Hematopoietic multipotent progenitor cell (in vitro differentiated cells): ENCODE measurements at places on chromosomes 6 and 20.

DNA sequence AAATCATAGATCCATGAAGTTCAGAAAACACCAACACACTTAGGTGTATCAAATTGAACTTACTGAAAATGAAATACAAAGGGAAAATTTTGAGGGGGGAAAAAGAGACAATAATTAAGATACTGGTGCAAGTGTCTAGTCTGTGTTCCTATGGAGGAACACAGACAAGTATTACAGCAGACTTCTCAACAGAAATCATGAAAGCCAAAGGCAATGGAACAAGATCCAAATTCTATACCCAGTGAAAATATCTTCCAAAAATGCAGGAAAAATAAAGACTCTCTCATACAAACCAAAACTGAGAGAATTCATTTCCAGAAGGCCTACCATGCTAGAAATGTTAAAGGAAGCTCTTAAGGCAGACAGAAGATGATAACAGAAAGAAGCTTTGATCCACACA lies 63.1 kb downstream of the NRN1 start:
- DNase-seq, result no peak

- DNase-seq, result no peak
Measured at GRCh38 chr20:12467758-12468157, 541.0 kb upstream of the SPTLC3 start.

GRCh38 chr6:26032340-26033084 lies 54.7 kb upstream of the HFE start:
- no peak for DNase-seq

DNA sequence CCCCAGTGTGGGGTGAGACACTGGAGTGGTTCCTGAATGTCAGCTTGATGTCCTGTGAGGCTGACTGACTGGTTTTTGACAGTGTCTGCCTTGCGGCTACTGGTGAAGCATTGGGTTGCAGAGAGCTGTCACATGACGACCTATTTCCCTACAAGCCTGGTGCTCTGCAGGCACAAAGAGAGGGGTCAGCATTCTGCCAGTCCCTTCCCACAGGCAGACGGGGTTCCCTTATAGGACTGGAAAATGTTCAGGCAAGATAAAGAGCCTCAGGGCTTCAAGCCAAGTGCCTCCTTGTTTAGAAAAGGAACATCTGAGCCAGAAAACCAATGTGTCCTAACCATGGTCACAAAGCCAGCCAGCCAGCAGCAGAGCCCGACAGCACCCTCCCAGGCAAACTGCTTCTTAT lies 11.0 kb downstream of the LY86 start:
- DNase-seq, result no peak

- DNase-seq, result no peak
Measured at GRCh38 chr20:33303595-33303994, 20.6 kb downstream of the BPIFB1 start.

DNA sequence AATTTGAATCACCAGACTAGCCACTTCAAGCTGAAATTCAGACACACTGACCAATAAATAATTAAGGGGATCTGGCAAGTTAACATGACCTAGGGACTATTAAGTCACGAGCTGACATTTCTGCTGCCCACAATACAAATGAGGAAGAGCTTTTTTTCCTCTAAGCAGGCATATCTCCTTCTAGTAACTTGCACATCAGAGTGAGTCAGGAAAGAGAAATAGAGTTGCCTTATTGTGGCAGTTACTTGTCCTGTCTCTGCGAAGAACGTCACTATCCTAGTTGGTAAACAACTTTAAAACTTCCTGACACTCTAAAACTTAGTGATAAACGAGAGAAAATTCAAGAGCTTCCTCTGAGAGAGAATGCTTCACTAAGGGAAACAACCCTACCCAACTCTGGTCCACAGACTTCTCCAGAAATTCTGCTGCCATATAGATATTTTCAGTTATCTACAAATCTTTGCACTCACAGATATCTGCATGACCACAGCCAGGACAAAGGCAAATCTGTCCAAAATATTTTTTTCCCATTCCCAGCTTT lies 4.2 kb downstream of the PLA2G7 start:
- DNase-seq, result no peak

- DNase-seq, result no peak
Measured at GRCh38 chr20:40826699-40827098, 137.7 kb upstream of the MAFB start.

DNA sequence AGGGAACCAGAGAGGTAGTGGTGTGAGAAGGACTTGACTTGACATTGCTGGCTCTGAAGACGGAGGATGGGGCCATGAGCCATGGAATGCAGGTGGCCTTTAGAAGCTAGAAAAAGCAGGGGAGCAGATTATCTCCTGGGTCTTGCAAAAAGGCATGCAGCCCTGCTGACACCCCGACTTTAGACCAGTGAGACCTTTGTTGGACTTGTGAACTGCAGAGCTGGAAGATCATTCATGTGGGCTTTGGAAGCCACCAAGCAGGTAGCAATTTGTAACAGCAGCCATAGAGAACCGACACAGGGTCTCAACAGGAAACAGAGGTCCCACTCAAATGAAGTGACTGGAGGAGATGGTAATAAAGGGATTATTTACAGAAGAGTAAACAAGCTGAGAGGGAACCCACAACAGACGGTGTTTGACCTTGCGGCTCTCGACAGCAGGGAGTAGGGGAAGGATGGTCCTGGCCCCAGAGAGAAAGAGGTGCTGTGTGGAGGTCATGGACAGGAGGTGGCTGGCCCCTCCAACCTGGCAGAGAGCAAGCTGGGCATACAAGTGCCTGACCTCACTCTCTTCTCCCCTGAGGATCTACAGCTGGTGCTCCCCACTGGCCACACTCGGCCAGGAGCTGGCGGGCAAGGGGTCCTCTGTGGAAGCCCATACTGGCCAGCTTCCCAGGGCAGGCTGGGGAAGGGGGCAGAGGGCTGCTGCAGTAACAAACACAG lies 43.9 kb downstream of the SLC22A23 start:
- no peak for DNase-seq

DNA sequence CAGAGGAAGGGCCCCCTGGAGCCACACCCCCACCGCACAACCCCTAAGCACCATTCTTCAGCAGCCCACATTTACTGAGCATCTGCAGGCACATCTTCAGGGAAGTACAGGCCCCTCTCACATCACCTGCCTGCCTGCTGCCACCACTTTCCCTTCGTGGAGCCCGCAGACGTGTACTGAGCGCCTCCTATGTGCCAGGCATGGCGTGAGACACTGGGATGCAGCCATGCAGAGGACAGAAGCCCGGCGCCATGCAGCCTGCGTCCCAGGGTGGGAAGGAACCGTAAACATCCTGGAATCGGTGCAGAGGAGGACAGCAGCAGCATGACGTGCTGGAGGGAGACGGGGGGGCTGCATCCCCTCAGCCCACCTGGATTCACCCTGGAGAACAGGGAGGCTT lies 78.1 kb downstream of the GRM4 start:
- no peak for DNase-seq

DNA sequence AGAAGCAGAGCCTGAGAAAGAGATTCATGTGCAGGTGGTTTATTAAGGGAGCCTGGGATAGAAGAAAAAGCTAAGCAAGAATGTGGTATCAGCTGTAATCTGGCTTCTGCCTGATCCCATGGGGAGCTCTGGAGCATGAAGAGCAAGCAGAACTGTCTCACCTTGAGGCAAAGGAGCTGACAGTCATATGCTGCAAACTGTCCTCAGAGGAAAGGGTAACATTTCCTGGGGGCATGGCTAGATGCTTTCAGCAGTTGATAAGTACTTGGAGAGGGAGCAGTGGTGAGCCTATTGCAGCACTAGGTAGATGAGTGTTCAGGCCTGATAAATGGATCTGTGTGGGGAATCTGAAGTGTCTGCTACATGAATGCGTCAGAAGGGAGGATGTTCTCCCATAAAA lies 621.5 kb upstream of the BTBD3 start:
- no peak for DNase-seq

GRCh38 chr6:111494951-111495635 lies 12.1 kb upstream of the REV3L start:
- no peak for DNase-seq

- no peak for DNase-seq
Measured at GRCh38 chr6:140393665-140394540, 1019.5 kb upstream of the CITED2 start.

DNA sequence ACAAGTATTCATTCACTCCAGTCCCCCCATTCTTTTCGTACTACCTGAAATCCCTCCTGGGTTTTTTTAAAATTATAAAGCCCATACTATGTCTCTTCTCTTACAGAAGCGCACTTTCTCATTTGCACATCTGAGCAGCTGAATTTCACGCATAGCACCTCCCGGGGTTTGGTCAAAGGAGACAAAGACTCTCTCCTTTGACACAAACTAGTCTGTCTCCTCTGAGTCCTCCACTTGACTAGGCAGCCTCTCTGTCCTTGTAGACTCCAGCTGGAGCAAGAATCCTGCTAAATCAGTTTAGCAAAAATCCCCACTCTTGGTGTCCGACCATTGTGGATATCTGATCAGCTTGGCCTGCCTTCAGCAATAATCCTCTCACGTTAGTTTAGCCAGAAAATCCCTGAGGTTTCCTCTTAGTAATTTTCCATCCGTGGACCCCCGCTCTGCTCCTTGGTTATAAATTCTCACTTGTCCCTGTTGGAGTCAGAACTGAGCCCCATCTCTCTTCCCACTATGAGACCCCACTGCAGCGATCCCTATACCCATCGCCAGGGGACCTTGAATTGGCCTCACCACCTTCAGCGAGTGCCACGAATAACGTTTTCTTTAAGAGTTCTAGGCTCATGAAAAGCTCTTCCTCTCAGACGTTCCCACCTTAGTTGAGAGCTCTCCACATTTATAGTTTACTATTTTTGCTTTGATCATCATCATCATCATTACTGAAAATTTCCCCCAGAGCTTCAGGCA lies 29.0 kb downstream of the PDYN start:
- DNase-seq, result no peak

DNA sequence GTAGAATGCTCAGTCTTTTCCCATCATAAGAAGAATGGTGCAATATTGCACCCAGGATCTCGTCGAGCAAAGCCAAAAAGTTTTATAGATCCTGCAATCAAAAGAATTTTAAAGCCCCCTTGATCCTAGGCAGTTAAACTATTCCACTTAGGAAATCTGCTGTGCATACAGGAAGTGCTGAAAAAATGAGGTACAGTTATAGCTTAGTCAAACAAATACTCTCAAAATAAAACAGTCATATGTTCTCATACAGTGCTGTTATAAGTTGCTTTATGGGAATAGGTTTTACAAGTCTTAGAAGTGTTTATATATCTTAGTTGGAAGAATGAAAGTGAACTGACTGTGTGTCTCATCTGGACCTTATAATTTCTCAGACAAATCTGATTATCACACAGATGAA lies 232.6 kb upstream of the RAB32 start:
- DNase-seq, result no peak

- DNase-seq, result no peak
Measured at GRCh38 chr6:131955192-131955591, 4.0 kb upstream of the CCN2 start.

GRCh38 chr6:95292011-95292410 lies 285.3 kb upstream of the MANEA start:
- DNase-seq, result no peak

- no peak for DNase-seq
Measured at GRCh38 chr6:14929291-14929690, 316.6 kb upstream of the JARID2 start.

- no peak for DNase-seq
Measured at GRCh38 chr6:108363113-108363512, 68.3 kb downstream of the AFG1L start.

DNA sequence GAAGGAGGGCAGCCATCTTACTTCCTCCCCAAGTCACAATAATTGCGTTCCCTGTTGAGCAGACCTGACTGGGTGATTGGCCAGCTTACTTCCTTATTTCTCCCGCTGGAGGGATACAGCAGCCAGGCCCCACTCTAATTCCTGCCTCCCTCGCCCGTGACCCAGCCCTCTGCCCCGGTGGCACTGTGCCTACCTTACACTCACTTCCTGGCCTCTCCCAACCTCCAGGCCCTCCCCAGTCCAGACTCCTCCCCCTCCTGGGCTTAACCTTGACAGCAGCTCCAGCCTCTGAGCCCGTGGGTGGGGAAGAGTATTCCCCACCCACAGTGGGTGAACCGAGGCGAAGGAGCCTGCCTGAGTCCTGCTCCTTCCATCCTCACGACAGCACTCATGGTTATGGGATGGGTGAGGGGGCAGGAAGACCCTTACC lies 3.0 kb downstream of the BAK1 start:
- peak; percentile 56 for DNase-seq

GRCh38 chr6:127972815-127973214 lies 72.0 kb upstream of the THEMIS start:
- DNase-seq, result no peak

DNA sequence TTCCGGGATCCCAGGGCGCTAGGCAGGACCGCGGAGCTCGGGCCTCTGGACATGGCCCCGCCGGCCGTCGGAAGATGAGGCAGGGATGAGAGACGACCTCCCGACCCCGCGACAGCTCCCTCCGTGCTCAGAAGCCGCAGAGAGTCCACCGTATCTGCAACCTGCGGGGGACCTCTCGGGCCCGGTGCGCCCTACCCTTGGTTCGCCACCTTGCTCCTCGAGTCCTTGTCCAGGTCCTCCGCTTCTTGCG lies 301 bp downstream of the PPP1R3D start:
- DNase-seq, result no peak

DNA sequence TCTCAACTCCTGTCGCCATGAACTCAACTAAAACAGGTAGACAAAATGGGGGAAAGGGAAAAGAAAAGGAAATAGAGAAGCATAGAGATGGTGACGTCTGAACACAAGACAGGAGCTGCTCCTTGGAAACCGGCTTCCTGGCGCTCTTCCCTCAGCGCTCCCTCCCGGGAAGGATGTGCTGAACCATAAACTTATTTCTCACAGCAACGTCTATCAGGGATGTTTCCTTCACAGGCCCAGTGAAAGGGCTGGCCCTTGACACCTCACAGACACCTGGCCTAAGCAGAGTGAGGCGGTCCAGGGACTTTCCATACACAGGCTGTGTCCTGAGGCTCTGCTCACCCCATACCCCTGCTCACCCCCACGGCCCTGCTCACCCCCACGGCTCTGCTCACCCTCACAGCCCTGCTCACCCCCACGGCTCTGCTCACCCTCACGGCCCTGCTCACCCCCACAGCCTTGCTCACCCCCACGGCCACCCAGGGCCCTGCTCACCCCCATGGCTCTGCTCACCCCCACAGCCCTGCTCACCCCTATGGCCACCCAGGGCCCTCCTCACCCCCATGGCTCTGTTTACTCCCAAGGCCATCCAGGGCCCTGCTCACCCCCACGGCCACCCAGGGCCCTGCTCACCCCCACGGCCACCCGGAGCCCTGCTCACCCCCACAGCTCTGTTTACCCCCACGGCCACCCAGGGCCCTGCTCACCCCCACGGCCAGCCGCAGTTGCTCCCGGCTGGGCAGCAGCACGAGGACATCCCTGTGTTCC lies 653 bp downstream of the FRMD1 start:
- DNase-seq, result no peak
